ENCODE measurements at places on chromosomes 2 and 18.
A peak's percentile ranks its signal among the peaks of the same experiment; 100 is the strongest.

DNA sequence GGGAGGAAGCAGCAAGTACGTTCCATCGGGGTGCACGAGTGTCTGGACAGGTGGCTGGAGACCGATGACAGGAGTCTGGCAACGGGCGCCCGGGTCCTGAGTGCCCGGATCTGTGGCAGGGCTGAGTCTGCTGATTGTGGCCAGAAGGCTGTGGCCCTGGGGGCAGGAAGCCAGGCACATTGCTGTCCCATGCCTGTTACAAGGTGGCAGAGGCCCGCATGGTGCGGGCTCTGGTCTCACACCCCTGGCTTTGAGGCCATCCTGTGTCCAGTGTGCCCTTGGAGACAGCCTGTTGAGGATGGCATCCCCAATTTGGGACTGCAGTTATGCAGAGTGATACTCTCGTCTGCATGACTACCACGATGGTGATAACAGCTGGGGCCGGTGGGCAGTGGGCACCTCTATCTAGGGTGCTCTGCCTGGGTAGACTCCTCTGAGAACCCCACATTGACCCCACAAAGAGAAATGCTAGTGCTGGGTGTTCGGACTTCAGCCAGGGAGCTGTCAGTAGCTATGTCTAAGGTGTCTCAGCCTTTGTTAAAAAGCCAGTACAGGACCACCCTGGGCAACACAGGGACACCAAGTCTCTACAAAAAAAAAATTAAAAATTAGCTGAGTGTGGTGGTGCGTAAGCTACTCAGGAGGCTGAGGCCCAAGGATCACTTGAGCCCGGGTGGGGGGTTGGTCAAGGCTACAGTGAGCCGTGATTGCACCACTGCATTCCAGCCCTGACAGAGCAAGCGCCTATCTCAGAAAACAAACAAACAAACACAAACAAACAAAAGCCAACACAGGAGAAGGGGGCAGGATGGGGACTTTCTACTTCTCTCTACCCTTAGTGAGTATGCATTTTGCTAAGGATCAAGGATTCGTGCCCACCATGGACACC lies 88.3 kb downstream of the RHOB start:
- no peak for DNase-seq

DNA sequence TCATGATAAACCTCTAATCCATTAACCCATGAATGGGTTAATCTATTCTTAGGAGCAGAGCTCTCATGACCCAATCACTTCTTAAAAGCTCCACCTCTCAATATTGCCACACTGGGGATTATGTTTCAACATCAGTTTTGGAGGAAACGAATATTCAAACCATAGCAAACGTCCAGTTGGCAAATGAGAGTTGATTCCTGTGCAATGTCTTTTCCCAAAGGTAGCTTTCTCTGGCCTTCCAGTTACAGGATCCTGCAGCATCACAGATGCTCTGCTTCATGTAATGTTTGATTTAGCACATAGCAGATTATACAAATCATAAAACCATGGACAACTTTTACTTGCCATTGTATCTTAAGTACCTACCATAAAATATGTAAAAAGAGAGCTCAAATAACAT lies 481.0 kb downstream of the TNS1 start:
- DNase-seq: no peak

GRCh38 chr2:190685333-190685732 lies 36.5 kb downstream of the NAB1 start:
- no peak for DNase-seq

- DNase-seq: no peak
Observed at GRCh38 chr18:11980494-11981191, 664 bp upstream of the IMPA2 start.

- DNase-seq: no peak
Observed at GRCh38 chr2:154960802-154961583, 262.5 kb downstream of the KCNJ3 start.

DNA sequence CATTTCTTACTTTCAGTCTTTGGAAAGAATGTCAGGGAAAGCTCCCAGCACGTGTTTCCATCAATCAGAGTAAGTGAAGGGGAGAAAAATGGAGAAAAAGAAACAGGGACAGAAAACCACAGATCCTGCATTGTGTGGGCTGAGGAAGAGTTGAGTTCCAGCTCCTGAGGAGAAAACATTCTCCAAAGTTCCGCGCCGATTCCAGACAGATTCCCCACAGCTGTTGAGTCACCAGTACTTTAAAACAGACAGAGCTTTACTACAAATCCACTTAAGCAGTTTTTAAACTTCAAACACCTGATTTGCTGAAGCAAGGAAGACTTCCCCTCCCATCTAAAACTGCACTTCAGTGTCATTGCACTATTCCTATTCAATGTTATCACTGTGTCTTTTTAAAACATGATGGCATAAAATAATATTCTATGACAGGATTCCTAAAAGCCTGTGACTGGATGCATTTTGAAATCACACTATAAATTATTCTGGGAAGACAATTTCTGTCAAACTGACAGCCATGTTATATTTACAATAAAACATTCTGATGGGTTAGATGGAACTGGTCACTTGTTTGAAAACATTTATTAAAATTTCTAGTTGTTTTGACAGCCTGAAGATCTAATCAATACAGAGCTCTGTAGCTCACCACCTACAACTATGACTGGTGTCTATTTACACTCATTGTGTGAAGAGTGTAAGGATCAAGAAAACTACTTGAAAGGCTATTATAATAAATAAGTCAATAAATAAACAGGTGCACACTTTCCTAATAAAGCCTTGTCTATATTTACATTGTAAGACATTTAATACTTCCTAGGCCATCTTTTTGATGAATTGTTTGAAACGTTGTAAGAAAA lies 40.9 kb downstream of the TCF4 start:
- DNase-seq: peak; percentile 73

All from right hindlimb (tissue), 1 donor.